ENCODE measurements at places on chromosomes 5 and 9. TPM values are rescaled to one million over a fixed set of nuclear protein-coding genes. Genes with fewer than 3 reads are reported as not detected.

GRCh38 chr9:126844085-126844484 is 16.4 kb upstream of the ZBTB34 start:
- no peak for DNase-seq

GRCh38 chr5:132865668-132866341 is 464 bp downstream of the GDF9 start:
- DNase-seq: no peak

DNA sequence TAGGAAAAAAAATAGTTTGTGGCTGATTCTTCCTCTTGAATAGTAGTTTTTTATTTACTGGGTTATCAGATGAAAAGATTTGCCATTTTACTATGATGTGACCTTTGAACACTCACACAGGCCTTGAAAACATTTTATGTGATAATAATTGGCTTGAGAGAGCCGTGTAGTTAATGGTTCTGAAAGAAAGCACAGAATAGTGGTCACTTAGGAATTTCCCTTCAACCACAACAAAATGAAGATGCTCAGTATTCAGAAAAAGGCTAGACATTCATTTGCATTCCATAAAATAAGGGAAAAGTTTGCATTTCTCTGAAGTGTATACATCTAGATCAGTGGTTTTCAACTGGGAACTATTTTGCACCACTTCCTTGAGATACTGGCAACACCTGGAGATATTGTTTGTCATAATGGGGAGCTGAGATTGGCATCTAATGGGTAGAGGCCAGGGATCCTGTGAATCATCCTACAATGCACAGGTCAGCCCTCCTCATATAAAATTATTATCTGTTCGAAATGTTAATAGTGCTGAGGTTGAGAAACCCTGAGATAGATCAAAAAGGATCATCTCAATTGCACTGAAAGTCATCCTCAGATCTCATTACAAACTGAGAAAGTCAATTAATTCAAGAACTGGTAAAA is 446.4 kb upstream of the CCNG1 start:
- DNase-seq: peak; percentile 46

GRCh38 chr9:114925039-114925438 is 5.4 kb downstream of the TNFSF8 start:
- DNase-seq: no peak

DNA sequence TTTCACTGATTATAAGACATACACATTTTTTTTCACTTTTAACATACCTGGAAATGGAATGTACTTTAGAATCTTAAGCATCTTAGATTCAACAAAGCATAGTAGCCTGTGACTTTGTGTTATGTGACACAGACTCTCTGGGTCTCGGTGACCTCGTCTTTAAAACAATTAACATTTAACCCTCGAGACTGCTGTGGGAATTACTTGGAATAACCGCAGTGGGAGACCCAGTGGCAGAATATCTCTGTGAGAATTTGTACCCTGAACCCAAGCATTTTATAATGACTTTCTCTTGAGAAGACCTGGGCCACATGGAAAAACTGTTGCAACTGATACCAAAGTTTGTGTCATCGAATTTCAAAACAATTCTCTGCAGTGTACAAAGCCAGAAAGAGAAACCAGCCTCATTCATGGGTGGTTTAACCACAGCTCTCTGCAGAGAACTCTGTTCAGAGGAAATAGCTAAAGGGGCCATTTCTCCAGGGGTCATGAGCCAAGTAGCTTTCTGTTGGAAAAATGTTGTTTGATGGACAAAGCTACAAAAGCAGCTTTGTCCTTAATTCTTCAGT is 10.0 kb upstream of the RETREG1 start:
- peak; percentile 4 for DNase-seq

DNA sequence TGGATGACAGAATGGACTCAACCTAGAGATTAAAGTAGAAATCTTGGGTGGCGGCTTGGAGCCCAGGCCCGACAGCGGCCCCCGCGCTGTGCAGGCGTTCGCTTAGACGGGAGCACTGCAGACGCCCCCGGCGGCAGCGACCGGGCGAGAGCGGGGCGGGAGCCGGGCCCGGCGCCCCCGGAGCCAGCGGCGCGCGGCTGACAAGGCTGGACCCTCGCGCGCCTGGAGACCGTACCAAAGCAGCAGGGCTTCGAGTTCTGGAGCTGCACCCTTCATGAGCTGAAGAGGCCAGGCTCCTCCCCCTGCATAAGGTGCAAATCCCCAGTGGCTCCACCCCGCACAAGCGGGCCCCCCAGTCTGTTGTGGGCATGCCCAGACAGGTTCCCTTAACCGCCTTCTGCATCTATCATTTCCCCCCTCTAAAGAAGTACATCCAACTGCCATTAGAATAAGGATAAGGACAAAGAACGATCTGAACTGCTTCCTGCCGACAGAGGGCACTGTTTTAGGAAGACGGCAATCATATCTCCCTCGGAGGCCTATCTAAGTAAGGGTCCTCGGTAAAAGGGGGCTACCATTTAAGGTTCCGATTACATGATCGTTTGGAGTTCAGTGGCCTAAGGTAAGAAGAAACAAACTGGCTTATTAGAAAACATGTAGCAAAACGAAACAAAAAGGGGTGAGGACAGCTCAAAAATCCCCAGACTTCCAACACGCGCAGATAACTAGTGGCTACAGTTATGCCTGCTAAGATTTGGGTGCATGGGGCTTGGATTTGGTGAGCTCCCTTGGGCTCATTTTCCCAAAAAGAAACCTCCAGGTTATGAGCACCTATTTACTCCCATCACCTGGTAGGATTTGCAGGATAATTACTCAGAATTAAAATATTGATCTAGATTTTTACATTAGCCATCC is 66.3 kb downstream of the RGMB start:
- no peak for DNase-seq

DNA sequence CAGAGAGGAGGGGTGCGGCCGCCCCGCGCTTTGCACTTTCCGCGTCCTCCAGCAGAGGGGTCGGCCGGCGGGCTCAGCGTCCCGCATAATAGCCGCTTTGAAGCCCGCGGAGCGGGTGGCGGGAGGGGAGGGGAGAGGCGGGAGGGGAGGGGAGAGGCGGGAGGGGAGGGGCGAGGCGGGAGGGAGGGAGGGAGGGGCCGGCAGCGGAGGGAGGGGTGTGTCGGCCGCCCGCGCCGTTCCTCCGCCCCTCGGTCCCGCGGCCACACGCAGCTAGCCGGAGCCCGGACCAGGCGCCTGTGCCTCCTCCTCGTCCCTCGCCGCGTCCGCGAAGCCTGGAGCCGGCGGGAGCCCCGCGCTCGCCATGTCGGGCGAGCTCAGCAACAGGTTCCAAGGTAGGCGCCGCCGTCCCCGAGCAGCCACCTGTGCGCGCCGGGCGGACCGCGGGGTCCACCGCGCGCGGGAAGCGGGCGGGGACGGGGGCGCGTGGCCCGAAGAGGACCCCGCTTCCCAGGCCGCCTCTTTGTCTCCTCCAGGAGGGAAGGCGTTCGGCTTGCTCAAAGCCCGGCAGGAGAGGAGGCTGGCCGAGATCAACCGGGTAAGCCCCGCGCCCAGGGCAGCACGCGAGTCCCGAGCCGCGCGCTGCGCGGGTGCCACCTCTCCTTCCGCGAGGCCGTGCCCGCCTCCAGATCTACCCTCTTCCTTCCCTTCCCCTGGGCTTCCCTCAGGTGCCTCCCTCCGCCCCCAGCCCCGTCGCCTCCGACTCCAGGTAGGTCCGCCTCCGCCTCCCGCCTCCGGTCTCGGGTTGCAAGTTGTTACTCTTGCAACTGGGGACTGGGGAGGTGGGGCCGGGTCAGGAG is at the start of gene AIF1L:
TSS of gene AIF1L (plus strand) at position 263 of the 857 bp plus-strand sequence. CDS start at position 362, 99 bp downstream.
- no peak for DNase-seq

GRCh38 chr5:155564541-155564940 is 551.0 kb downstream of the KIF4B start:
- DNase-seq: no peak

- no peak for DNase-seq
Measured at GRCh38 chr9:69900406-69900805, 79.8 kb downstream of the CFAP95 start.

DNA sequence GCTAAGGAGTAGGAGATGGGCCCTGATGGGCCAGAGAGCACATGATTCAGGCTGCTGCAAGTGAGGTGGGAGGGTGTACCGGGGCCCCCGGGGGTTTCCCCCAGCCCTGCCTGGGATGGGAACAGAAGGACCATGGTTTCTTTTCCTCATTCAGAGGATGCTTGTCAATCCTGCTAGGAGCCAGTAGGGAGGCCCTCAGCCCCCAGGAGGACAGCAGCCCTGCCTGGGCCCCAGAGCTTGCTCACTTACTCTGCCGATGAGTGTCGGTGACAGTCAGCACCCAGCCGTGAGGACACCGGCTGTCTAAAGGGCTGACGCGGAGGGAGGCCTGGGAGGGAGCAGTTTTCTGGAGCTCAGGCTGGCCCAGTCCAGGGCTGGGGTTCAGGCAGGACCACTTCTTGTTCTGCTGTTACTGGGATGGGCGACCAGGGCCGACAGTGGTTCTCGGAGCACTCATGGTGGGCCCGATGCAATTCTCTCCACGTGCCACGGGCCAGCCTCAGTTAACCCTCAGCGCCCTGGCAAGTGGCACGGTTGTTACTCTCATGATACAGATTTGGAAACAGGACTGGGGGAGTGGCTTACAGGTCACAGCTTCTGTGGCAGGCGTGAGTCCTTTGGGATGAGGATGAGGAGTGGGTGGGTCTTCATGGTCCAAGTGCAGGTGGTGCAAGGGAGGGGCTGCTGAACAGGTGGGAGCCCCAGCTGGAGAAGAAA is 1.8 kb downstream of the ARRDC1 start:
- no peak for DNase-seq

DNA sequence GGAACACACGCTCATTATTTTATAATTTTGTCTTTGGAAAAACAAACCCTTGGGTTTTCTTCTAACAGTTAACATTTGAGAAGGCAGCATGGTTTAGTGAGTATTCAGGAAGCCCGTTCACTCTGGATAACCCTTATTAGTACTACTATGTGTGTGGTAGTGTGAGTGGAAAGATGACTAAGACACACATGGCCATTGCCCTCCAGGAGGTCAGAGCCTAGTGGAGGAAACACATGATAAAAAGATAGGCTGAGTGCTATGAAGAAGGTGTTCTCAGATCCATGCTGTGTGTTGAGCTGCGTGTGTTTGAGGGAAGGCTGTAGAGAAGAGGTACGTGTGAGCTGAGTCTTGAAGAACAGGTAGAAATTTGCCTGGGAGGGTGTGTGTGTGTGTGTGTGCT is 8.4 kb downstream of the C5orf47 start:
- DNase-seq: no peak

- DNase-seq: no peak
Measured at GRCh38 chr9:136619742-136620440, 42.8 kb upstream of the EGFL7 start.

DNA sequence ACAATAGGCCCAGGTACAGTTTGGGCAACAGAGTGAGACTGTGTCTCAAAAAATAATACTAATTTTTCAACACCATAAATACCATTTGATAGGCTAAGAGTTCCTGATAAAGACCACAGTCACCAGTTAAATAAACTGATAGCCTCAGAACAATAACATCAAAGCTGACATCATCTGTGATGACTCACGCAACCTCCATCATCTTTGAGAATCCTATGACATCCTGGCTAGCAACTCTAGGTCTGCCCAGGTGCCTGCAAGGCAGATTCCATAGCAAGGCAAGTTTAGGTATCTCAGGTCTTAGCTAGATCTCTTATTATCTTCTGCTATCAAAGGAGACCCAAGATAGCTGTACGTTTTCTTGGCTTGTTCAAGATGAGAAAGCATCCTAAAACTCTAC is 30.5 kb upstream of the UBAP2 start:
- no peak for DNase-seq

DNA sequence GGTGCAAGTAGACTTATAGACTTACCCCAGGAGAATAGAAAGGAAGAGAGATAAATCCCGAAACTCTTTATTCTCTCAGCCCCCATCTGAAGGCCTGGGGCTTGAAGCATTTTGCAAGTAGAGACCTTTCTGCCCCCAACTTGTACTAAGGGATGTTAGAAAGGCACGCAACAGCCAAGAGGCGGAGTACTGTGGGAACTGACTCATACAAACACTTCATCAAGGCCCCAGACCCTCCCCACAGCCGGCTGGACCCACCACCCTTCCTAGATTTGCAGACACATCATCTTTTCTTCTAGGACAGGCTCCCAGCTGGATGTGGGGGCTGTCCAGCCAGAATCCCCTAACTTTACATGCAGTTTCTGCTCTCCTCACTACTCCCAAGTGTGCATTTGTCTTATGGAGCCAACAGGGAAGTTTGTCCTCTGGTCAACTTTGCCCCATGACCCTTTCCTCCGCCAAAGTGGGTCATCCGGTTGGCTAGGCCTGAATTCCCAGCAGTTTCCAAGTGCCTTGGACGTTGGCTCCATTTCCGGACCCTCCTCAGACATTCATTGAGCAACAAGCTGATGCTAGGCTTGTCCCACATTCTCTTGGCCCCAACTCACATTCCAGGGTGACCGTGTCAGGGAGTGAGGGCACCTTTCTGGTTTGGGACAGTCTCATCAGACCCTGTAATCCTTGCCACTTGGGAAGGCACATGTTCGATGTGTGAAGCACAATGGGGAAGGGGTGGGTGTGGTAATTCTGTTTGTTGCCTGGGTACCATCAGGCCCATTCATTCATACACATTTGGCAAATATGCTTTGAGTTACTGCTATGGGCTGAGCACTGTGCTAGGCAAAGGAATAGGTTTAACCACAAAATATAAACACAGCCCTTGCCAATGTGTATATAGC is 64.6 kb downstream of the ABLIM3 start:
- no peak for DNase-seq

- DNase-seq: no peak
Measured at GRCh38 chr5:101306391-101307137, 403.5 kb upstream of the ST8SIA4 start.

GRCh38 chr9:96641514-96641913 is 13.6 kb downstream of the PRXL2C start:
- no peak for DNase-seq

DNA sequence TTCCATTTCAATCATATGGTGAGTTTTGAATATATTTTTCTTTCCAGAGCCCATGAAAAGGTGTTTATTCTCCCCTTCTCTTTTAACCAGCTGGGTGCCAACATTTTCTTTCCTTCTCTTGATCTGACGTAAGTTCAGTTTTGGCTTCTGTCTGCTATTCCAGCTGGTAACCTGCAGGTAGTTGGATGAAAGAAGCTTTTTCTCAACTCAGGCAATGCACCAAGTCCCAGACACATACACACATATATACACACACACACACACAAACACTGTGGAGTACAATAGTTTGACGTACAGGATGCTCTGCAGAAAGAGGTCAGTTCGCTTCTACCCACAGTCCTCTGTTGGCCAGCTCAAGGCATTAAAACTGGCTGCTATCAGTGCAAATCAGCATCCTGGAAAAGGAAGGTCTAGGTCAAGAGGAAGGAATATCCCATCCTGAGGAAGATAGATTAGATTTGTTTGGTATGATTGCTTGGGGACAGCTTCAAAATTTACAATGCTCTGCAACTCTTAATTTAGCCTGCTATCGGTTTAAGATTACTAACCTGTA is 214.3 kb upstream of the SEMA6A start:
- no peak for DNase-seq

DNA sequence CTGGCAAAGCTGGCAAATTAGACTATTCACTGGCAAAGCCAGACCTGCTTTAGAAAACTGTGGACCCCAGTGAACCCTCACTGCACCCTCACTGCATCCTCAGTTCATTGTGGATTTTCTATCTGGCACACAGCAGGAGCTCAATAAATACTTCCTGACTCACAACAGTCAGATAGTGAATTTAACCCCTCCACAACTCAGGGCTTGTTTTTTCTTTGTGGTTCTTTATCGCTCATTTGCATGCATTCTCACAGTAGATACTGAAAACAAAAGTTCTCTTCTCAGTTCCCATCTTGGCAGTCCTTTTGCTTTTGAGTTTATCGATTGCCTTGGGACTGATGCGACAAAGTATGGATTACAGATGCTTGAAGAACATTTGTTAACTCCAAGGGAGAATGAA is 99.8 kb downstream of the ACTL7B start:
- peak; percentile 9 for DNase-seq

GRCh38 chr5:95069948-95070347 is 214.9 kb downstream of the MCTP1 start:
- DNase-seq: no peak

The EEIG1 gene
- polyA plus RNA-seq: 7.0 TPM

The FBXL7 gene
- 0.04 TPM for polyA plus RNA-seq

The HARS1 gene
- polyA plus RNA-seq: 93.8 TPM

Data from GM12878 (cell line).